ENCODE measurements at places on chromosomes 11 and 22. TPM values are rescaled to one million over a fixed set of nuclear protein-coding genes. Genes with fewer than 3 reads are reported as not detected.

The TYR gene
- not detected for total RNA-seq

The TIGD3 gene
- 2.2 TPM for total RNA-seq

The GPR83 gene
- not detected for total RNA-seq

The MMP1 gene
- not detected for total RNA-seq

The AGBL2 gene
- not detected for total RNA-seq

The OR51D1 gene
- total RNA-seq: not detected

The C22orf31 gene
- total RNA-seq: not detected

The MMP8 gene
- total RNA-seq: not detected

The TRIM66 gene
- 1.4 TPM for total RNA-seq

The NCR3LG1 gene
- 0.17 TPM for total RNA-seq

The TBX10 gene
- not detected for total RNA-seq

The MAJIN gene
- not detected for total RNA-seq

The IL18BP gene
- 1.0 TPM for total RNA-seq

The DDI1 gene
- not detected for total RNA-seq

The MRPL40 gene
- 56.2 TPM for total RNA-seq

The BEST1 gene
- not detected for total RNA-seq

The SPDYC gene
- total RNA-seq: not detected

The ART1 gene
- not detected for total RNA-seq

The JAML gene
- total RNA-seq: not detected

The SMTNL1 gene
- total RNA-seq: not detected

The ART5 gene
- total RNA-seq: not detected

The LDHAL6A gene
- not detected for total RNA-seq

The RCOR2 gene
- 0.03 TPM for total RNA-seq

The FAM181B gene
- not detected for total RNA-seq

The DGCR6 gene
- total RNA-seq: 1.3 TPM

The SLC35E4 gene
- 12.5 TPM for total RNA-seq

The GLYAT gene
- not detected for total RNA-seq

The GAL3ST3 gene
- total RNA-seq: not detected

The YPEL1 gene
- total RNA-seq: 0.07 TPM

The UPB1 gene
- not detected for total RNA-seq

The HNRNPUL2 gene
- 2.1 TPM for total RNA-seq

The KCNA4 gene
- total RNA-seq: not detected

The ZPR1 gene
- 65.2 TPM for total RNA-seq

The GALNT18 gene
- 25.3 TPM for total RNA-seq

The SLC37A2 gene
- total RNA-seq: 0.79 TPM

The WNT7B gene
- 7.9 TPM for total RNA-seq

The KLHL35 gene
- 0.12 TPM for total RNA-seq

The APOBEC3H gene
- not detected for total RNA-seq

The VSIG10L2 gene
- total RNA-seq: not detected

The LRP4 gene
- not detected for total RNA-seq

The OR4D5 gene
- not detected for total RNA-seq

The CARD18 gene
- not detected for total RNA-seq

The PIK3IP1 gene
- 3.7 TPM for total RNA-seq

The STK33 gene
- total RNA-seq: 1.8 TPM

The OR52I1 gene
- not detected for total RNA-seq

The APOBEC3C gene
- 2.0 TPM for total RNA-seq

The TTLL1 gene
- 4.9 TPM for total RNA-seq

The NLRP14 gene
- 0.12 TPM for total RNA-seq

The PHETA2 gene
- total RNA-seq: 0.16 TPM

The GATD1 gene
- total RNA-seq: 46.1 TPM

The SYCE3 gene
- not detected for total RNA-seq

The POTEH gene
- not detected for total RNA-seq

The MPPED2 gene
- not detected for total RNA-seq

The P2RY6 gene
- 6.7 TPM for total RNA-seq

The OR5B21 gene
- total RNA-seq: not detected

The TESMIN gene
- not detected for total RNA-seq

The EMID1 gene
- total RNA-seq: 1.4 TPM

Measured in MG63 (cell line).